ENCODE measurements at places on chromosomes 5 and 9.

DNA sequence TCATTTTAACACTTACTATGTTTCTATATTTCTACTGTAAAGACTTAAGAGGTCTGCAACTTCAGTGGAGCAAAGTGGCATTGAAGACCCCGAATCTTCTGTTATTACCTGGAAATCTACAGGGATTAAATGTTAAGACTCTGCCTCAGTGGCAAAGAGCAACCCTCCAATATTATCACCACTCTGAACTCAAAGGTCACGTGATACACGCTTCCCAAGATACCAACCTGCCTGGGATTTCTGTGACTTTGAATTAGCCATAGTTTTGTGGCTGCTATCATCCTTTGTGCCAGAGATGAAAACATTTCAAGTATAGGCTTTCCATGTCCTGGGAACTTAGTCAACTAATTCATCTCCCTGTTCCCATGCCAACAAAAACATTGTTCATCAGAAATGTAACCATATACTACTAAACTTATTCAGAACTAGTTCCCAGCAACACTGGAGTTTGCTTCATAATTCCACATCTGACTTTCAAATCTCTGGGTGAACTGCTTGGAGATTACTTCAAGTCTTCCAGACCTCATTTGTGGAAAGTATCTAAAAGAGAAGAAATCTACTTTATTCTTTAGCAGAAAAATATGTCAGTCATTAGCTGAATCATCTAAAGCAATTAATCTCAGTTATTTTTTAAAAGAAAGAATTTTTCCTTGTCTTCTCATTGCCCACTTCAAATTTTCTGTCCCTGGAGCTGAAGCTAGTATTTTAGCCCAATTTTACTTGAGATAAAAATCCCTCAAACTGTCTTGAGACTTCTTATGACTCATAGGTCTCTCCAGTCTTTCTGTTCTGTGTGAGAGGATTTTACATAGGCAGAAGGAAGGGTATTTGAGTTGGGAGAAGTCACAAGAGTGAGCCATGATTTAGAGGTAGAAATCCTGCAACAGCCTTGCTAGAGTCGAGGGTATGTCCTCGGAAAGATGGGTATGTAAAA is 83.0 kb downstream of the ZNF462 start:
- no peak for DNase-seq

DNA sequence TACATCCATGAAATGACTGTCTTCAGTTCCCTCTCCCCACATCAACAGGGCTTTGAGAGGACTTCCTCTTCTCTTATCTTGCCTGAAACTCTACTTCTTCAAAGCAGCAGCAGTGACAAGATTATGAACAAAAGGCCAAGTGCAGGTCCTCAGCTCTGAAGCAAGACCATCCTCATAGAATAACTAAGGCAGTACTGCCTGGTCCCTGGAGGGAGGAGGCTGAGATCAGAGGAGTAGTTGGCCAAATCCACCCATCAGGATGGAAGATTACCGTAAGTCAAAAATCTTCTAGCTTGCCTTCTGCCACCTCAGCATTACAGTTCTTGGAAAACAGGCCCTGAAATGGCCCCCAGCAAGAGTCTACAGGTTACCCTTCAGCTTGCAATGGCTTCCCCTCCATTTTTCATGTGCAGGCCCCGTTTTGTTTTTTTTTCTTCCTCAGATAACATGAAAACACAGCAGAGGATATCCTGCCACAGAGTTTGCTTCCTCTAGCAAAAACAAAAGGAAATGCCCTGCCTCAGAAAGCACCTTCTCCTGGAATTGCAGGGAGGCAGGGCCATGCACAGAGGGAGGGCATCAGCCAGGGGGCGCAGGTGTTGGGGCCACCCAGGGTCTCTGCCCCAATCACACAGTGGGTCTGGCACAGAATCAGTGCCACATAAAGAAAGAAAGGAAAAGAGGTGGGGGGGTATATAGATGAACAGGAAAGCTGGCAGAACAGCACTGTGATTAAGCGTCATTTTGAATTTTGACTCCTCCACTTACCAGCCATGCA is 40.0 kb downstream of the KLHL3 start:
- no peak for DNase-seq

GRCh38 chr9:133234577-133235322 is 25.7 kb upstream of the OBP2B start:
- no peak for DNase-seq

GRCh38 chr5:177372034-177372896 is 12.0 kb upstream of the SLC34A1 start:
- no peak for DNase-seq

DNA sequence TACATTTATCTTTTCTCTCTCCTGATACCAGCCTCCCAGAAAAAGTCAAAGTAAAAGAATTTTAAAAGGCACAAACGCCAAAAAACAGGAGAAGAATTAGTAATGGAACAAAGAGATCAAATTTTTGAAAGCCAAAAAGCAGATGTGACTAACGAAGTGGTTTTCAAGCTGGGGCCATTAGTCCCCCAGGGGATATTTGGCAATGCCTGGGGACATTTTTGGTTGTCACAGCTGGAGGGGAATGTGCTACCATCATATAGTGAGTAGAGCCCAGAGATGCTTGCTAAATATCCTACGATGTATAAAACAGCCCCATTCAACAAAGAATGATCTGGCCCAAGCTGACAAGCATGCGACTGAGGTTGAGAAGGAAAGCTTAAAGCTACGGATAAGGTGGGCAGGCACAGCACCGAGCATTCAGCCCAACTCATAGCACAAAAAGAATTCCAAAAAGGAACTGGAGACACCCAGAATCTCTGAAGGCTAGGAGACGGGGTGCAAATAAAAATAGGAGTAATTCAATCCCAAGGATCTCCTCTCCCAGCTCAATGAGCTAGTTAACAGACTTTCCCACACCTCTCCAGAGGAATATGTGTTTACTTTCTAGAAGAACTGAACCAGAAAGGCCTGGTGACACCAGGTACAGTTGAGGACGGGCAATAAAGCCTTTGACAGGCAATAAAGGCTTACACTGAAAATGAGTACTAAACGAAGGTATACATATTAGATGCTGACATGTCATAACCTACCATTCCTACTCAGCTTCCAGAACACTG is 269.0 kb downstream of the DENND1A start:
- no peak for DNase-seq

DNA sequence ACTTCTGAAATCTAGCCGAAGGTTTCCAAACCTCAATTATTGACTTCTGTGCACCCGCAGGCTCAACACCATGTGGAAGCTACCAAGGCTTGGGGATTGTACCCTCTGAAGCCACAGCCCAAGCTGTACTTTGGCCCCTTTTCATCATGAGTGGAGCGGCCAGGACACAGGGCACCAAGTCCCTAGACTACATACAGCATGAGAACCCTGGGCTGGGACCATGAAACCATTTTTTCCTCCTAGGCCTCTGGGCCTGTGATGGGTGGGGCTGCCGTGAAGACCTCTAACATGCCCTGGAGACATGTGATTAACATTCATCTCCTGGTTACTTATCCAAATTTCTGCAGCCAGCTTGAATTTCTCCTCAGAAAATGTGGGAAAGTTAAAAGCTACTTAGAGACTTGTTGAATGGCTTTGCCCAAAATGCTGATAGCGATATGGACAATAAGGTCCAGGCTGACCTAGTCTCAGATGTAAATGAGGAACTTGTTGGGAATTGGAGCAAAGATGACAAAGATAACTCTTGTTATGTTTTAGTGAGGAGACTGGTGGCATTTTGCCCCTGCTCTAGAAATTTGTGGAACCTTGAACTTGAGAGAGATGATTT is 34.1 kb upstream of the CPLANE1 start:
- no peak for DNase-seq

DNA sequence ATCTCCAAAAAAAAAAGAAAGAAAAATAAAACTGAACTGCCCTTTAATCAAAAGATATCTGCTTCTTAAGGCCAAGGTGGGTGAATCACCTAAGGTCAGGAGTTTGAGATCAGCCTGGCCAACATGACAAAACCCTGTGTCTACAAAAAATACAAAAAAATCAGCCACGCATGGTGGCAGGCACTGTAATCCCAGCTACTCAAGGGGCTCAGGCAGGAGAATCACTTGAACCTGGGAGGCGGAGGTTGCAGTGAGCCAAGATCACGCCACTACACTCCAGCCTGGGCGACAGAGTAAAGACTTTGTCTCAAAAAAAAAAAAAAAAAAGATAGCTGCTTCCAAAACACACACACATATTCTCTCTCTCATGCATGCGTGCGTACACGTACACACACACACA is 17.8 kb downstream of the SCAI start:
- DNase-seq = no peak

DNA sequence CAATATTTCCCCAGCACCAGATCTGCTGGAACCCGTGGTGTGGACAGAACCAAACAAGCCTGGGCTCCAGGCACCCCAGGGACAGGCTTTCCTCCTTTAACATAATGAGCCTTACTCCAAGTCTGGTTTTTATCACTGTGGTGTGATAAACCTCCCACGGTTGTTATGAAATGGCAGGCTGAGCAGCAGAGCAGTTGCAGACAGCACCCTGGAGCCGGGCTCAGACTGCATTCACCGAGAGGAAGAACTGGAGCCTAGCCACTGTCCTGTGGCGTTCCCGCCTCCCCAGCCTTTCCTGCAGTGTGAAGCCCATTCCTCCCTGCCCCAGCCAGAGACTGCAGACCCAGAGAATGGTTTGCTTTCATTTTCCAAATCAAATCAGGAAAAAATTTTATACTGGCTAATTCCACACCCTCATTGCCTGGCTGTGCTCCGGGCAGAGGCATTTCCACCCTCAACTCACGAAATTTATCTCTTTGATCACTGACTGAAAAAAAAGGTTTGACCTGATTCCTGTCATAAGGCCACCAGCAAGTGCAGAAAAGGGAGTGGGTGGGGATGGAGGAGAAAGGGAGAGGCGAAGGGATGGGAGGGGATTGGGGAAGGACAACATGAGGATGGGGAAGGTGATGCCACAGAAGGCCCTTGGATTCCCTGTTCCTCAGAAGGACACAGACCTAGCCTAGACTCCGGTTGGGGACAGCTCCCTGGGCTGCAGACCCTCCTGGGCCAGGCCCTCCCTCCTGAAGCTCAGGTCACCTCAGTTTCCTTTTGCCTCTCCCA is 18.9 kb downstream of the IPPK start:
- DNase-seq = no peak

DNA sequence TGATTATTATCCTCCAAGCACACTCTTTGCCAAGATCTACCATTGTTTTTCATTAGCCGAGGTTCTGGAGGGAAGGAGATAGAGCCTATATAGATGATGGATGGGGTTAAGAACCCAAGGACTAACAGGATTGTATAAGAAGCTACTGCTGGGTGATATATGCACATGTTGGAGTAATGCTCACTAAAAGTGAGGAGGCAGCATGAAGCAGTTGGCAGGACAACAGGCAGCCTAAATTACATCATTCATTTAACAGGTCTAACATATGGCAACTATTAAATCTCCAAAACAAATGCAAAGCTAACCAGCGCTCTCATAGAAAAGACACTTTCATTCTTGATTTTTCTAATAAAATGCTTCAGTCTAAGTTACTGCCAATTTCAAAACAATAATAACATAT is 293.2 kb downstream of the EPB41L4A start:
- no peak for DNase-seq

GRCh38 chr9:116267021-116267420 is 113.4 kb downstream of the PAPPA start:
- no peak for DNase-seq

- DNase-seq = no peak
Measured at GRCh38 chr9:96241391-96241809, 60.6 kb downstream of the HSD17B3 start.

DNA sequence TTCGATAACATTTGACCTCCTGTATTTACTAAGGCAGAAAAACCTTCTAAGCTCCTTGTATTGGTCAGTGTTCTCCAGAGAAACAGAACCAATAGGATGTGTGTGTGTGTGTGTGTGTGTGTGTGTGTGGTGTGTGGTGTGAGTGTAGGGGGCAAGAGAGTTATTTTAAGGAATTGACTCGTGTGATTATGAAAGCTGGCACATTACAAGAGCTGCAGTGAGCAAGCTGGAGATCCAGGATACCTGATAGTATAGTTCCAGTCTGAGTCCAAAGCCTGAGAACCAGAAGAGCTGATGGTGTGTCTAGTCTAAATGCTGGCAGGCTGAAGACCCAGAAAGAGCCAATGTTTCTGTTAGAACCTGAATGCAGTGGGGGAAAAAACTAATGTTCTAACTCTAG is 21.2 kb upstream of the PIK3R1 start:
- DNase-seq = no peak

DNA sequence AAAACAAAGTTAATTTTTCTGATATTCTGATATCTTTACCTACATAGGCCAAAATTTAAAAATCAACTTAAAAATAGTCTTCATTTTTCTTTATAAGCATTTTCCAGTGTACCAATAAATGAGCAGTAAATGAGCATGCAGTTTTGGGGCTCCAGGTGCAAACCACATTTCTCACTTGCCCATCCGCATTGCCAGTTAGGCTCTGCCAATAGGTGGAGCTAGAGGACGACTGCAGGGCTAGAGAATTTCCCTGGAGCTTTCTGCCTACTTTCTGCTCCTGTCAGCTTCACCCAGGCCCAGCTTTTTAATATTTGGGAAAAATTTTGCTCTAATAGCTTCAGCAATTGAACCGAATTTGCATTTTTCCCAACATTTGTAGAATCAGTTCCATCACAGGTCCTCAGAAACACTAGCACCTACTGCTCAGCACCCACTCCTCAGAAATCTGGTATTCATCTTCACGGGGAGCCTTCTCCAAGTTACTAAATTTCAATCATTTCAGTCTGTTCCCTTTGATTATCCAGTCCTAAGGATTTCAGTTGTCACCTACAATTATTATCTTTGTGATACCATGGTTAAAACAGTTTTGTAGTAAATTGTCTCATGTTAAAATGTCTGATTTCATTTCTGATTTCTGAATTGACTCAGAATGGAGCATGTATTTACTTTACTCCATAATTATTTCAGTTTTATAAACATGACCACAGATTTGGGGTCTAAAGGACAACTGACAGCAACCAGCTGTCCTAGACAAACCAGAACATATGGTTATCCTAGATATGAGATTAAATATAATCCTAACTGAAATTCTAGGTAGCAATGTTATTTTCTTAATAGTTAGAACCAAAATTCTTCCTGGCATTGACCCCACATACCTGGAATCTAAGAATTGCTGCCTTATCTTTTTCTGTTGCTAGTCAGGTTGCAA is 104.6 kb upstream of the FAM174A start:
- peak; percentile 8 for DNase-seq

GRCh38 chr5:5371957-5372356 is 50.5 kb upstream of the ICE1 start:
- DNase-seq = no peak
